ENCODE measurements at places on chromosomes 11 and 22.
A peak's percentile ranks its signal among the peaks of the same experiment; 100 is the strongest.

DNA sequence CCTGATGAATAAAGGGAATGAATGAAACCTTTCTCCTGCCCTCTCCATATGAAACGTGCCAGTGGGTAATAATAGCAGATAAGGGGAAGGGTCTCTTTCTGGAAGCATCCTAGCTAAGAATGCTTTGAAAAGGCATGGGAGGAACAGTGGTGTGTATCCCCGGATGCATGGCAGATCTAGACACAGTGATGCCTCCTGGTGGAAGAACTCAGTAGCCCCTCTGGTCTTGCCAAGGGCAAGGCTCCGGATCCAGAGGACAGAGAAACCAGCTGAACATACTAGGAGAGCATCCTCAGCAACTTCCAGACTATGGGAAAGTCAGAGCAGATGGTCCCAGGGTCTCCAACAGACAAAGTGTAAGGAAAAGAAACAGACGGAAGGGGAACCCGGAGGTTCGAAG, 6.4 kb downstream of the BAIAP2L2 start:
- peak; percentile 71 for DNase-seq

- DNase-seq = no peak
Measured at GRCh38 chr22:30985561-30986208, 16.6 kb downstream of the TUG1 start.

GRCh38 chr22:28419919-28420318, 259.7 kb downstream of the TTC28 start:
- DNase-seq = no peak

DNA sequence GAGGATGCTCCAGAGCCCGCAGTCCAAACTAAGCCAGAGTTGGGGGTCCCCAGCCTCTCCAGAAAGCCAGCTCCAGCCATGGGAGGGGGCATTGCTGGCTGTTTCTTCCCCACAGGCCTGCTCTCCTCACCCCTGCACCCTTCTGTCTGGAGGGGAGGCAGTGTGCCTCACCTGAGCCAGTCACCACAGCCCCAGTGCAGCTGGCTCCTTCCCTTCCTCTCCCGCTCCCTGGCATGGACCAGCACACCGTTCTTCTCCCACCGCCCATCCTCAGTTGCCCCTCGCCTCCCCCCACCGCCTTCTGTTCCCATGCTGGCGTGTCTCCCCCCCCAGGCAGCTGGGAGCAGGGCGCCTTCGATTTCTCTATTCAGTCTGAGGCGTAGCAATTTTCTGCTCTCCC, 110.5 kb upstream of the THY1 start:
- no peak for DNase-seq

- no peak for DNase-seq
Measured at GRCh38 chr11:66651016-66651415, 12.5 kb downstream of the RBM4 start.

GRCh38 chr11:3022300-3022967, 30.3 kb upstream of the NAP1L4 start:
- DNase-seq = peak; percentile 40

DNA sequence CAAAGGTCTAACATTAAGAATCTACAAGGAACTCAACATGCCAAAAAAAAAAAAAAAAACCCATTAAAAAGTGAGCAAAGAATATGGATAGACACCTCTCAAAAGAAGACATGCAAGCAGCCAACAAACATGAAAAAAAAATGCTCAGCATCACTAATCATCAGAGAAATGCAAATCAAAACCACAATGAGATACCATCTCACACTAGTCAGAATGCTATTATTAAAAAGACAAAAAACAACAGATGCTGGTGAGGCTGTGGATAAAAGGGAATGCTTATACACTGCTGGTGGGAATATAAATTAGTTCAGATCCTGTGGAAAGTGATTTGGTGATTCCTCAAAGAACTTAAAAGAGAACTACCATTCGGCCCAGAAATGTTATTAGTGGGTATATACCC, 257.7 kb upstream of the PLET1 start:
- DNase-seq = no peak

DNA sequence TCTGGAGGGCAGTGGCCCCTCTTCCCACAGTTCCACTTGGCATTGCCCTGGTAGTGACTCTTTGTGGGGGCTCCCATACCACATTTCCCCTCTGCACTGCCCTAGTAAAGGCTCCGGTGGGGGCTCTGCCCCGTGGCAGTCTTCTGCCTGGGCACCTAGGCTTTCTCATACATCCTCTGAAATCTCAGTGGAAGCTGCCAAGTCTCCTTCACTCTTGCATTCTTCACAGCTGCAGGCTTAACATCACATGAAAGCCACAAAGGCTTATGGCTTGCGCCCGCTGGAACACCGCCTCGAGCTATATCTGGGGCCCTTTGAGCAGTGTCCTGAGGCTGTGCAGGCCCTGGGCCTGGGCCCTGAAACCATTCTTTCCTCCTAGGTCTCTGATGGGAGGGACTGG, 25.3 kb downstream of the PLEKHB1 start:
- no peak for DNase-seq

DNA sequence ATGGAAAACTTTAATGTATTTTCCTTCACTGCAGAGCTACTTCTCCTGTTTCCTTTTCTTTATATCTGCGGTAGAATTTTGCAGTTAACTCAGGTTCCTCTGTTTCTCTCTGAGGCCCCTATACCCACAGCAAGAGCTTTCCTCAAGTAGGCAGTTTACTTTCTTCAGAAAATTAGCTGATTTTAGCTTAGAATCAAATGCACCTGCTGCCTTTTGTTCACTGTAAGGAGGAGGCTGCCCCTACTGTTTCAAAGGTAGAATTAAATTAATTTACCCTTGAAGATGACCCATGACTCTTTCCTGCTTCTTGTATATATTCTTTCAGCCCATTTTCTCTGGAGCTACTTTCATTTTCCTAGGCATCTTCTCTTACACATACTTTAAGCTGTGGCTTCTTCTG, 68.7 kb upstream of the GDPD4 start:
- DNase-seq = peak; percentile 38

GRCh38 chr11:5421811-5422210, at the start of gene OR51Q1:
Gene OR51Q1 (plus strand): TSS chr11:5422111. CDS start chr11:5422201, 90 bp downstream.
- no peak for DNase-seq

DNA sequence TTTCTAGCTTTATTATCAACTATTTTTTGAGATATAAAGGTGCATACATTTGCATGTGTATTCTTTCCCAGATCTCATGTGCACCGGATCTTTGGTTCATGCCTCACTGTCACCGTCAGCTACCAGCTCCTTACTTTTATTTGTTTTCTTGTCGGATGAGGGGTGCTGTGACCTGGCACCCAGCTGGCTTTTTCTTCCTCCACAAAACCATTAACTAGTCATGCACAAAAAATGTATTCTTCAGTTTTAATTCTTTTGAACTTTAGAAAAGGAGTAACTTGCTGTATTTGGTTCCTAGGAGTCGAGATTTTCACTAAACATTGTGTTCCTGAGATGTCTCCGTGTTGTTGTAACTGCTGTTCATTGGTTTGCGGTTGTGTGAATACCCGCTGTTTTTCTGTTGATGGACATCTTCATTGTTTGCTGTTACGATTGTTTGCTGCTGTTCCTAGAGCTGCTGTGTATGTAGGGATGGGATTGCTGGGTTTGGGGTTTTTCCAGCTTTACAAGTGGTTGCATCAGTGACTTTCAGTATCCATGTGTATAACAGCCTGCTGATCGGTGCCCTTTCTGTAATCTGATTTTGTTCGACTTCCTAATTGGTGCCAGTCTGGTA, 39.4 kb downstream of the MOV10L1 start:
- DNase-seq = no peak

DNA sequence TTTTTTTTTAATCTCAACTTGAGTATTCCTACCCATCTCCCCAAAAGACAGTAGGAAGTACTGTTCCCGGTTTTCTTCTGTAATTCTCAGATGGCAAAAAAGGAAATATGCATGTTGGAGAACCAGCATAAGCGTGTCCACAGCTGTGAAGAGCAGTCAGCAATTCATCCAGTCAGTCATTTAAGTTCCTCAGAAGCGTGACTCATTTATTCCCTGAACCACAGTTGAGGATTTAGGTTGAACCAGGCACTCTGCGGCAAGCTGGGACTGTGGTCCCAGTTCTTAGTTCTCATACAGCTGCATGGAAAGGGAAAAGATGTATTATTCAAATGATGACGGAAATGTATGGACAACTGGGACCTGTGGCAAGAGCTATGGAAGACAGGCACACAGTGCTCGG, 61.0 kb upstream of the MYO18B start:
- no peak for DNase-seq

DNA sequence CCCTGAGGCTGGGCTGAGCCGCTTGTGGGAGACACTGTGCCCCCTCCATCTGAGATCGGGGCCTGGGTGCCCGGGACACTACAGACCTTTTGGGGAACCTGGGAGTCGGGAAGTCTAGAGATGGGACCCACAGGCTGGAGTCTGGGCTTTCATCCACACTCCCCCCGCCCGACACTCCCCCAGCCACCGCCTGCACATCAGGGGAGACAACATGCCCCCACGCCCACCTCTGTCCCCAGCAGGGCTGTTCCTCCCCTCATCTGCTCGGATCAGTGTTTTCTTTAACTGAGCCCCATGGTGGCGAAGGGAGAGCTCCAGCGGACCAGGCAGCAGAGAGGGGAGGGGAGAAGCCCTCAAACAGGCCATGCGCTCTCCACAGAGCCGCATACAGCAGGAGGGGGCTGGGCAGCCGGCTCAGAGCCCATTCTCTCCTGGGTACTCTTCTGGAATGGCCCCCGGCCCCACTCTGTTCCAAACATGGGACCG, 174.7 kb downstream of the IGLL1 start:
- DNase-seq = no peak

GRCh38 chr22:18115906-18116371, 5.3 kb downstream of the TUBA8 start:
- DNase-seq = no peak

DNA sequence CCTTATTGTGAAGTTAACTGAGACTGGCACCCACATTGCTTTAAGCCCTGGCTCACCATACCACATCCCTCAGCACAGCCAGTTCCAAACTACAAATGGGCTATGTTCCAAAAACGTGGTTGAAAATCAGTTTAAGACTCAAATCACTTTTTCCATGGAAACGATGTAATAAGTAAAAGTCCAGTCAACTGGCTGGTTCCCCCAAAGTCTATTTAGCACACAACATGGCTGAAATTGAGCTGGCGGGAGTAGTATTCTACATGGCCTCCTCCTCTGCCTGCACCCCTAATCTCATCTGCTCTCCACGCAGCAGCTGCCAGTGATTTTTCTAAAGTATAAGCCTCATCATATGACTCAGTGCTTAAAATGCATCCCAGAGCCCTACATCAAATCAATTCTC, 40.9 kb upstream of the BIRC3 start:
- no peak for DNase-seq

DNA sequence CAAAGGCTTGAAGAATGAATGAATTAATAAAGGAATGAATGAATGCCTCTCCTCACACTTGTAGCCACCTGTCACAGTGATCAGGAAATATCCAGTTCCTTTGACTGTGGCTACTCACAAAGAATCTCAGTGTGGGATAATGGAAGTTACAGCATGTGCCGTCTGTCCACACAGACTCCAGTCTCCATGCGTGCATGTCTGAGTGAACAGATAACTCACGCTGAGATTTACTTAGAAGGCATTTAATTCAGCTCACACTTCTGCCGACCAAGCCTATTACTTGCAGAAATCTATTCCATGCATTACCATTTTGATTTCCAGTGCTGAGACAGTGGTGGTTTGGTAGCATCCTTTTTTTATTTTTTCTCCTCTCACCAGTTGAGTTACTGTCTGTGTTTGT, 32.3 kb upstream of the HMGXB4 start:
- DNase-seq = no peak

DNA sequence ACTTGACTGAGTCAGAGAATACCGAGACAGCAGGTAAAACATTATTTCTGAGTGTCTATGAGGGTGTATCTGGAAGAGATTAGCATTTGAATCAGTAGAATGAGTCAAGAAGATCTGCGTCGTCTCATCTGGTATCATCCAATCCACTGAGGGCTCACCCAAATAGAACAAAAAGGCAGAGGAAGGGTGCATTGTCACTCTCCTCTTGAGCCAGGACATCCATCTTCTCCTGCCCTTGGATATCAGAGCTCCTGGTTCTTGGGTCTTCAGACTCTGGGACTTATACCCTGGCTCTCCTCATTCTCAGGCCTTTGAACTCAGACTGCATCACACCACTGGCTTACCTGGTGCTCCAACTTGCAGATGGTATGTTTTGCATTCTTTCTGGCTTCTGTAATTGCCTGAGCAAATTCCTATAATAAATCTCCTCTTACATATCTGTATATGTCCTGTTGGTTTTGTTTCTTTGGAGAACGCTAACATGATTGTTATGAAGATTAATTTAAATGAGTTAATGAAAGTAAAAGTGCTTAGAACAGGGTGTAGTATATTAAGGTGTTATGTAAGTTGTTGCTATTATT, 49.3 kb downstream of the ME3 start:
- DNase-seq = no peak

- DNase-seq = no peak
Measured at GRCh38 chr11:14258221-14258935, 100.6 kb downstream of the RRAS2 start.

DNA sequence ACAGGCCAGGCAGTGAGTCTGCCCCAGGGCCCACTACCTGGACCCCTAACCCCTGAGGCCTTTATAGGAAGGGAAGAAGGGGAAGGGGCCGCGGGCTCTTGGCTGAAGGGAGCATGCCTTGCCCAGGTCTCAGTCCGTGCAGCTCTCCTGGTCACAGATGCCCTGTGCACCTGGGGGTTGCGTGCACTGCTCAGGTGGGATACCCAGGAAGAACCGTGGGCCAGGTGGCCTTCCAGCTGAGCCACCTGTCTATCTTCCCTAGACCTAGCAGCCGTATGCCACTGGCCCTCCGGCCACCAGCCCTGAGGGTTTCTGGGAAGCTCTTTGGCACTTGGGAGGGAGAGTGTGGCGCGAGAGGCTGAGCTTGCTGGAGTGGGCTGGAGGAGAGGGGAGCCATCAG, 1178.6 kb downstream of the BRD1 start:
- DNase-seq = no peak

DNA sequence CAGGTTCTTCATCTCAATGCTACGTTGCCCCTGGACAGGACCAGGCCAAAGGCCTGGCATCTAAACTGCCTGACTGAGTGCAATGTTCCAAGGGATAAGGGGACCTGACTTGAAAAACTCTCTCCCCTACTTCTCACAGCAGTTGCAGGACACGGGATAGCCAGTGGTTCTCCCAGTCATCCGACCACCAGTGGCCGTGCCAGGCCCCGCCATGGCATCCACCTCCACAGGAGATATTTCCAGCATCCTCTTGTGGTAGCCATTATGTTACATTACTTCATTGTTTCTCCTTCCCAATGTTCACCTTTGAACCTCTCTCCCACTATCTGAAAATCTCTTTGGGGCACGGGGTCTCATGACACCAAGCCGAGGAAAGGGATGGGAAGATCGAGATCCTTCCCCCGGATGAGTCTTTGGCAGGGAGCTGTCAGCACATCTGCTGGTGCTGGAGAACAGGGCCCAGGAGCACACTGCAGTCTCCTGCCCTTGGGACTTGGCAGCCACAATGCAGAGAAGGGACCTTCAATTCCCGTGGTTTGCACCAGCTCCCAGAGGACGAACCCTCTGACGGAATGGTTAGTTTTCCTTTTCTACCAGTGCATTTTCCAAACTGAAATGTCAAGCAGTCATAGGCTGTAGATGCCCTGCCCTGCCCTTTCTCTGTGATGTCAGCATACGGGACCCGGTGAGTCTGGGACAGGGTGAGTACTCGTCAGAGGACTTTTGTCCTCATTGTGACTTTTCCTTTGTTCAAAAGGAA, 121.2 kb downstream of the ETS1 start:
- no peak for DNase-seq

GRCh38 chr11:91587131-91587530, 637.5 kb upstream of the FAT3 start:
- DNase-seq = no peak
